ENCODE measurements at places on chromosomes 1 and 21.

GRCh38 chr1:244074559-244075171, 23.6 kb downstream of the ZBTB18 start:
- no peak for DNase-seq

DNA sequence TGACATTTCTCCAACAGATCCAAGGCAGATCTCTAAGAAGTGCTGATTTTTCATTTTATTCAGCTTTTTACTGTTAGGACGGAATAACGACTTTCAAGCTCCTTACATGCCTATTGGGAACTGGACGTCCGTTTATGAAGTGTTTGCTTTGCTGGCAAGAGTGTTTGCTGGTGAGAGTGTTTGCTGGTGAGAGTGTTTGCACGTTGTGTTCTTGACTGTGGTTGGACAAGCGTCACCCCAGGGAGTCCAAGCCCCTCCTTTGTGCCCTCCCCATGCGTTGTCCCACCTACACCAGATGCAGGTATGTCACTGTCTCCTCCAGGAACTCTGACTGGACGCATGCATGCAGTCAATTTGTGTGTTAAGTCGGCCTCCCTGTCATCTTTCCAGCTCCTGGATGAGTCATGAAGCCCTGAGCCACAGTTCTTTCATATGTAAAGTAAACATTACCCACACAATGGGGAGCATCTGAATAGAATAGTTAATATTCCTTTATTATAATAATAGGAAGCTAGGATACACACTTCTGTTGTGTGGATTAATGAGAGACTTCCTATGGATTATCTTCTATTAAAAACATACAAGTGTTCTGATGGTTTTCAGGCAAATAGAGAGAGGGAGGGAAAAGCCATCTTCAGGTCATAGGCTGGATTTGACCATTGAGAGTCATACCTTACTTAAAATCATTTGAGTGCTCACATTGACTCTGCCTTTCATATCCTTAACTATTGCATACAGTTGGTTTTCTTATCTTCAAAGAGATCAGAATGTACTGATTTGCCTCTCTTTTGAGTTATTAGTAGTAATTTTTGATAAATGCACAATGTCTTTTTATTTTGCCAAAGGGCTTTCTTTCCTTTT, 119.2 kb downstream of the GALNT2 start:
- DNase-seq = peak; percentile 83

- DNase-seq = no peak
Observed at GRCh38 chr1:55180075-55180670, 35.0 kb downstream of the USP24 start.

- DNase-seq = no peak
Observed at GRCh38 chr1:59007820-59008598, 224.2 kb upstream of the JUN start.

- no peak for DNase-seq
Observed at GRCh38 chr1:118983558-118984041, 4.5 kb downstream of the TBX15 start.

DNA sequence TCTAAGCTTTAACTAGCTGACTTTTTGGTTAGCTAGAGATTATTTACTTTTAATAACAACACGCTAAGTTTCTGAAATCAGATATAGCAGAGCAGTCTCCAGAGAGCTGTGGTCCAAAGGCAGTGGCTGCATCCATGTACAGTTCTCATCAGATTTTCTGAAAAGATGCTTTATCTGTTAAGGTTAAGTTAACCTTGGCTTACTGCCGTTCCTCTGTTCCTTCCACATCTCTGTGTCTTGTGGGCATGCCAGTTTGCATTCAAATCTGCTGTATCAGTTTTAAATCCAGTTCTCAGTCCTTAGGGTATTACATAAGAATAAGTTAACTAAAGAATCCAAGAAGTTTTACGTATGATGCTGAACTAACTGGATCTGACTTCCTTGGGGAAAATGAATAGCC, 46.8 kb downstream of the SPATA46 start:
- DNase-seq = no peak
